ENCODE measurements at places on chromosomes 11 and 22.

DNA sequence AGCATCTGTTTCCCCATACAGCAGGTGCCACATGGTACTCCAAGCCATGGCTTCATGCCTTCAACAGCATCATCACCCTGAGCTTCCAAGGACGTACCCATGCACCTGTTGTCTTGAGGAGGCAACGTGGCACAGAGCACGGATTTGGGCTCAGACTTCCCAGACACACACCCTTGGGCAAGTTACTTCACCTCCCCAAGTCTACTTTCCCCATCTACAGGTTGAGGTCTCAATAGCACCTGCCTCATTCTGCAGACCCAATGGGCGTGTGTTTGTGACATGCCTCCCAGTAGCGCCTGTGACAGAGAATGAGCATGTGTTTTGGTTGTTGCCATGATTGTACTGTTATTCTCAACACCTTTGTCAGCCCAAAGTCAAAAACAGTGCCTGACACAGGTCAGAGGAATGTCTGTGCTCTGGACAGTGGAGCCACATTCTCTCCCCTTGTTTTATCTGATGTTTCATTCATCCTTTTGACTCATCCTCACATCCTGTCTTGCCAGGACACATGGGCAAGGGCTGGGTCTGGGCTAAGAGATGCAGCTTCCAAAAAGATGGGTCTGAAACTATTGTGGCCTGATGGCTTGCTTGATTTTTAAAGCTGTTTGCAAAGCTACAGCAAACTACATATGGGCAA is 53.4 kb upstream of the CCND1 start:
- DNase-seq: peak; percentile 93

GRCh38 chr22:44597616-44598015 is 99.6 kb upstream of the RTL6 start:
- peak; percentile 25 for DNase-seq

DNA sequence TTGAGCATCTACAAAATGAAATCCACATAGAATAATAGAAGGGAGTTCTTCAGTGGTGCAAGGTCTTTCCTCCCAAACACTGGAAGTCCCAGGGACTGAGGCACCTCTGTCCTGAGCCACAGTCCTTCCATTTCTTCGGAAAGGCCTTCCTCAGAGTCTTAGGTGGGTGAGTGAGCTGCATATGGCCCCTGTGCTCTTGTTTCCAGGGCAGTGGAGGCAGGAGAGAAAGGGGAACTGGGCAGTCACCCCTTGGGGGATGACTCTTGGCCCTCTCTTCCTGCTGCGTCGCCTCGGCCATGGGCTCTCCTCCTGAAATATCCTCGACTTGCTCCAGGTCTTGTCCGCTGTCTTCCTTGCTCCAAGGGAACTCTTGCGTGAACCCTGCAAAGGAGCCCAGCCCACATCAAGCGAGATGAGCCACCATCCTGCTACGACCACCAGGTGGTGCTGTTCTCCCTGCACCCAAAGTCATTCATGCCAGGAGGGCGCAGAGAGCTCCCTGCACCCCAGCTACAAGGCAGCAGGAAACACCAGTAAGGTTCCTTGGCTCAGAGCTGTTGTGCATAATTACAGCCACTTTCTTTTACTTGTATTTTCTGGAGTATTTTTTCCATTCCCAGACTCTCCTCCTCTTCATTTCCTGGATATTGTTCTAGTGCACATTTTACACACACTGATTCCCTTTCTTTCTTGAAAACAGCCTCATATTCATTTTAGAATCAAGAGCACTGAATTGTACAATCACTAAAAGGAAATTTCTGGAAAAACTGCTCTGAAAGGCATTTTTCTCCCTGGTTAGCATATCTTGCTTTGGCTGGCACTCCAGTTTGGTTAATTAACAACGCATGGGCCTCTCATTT is 397.8 kb downstream of the OPCML start:
- peak; percentile 29 for DNase-seq

DNA sequence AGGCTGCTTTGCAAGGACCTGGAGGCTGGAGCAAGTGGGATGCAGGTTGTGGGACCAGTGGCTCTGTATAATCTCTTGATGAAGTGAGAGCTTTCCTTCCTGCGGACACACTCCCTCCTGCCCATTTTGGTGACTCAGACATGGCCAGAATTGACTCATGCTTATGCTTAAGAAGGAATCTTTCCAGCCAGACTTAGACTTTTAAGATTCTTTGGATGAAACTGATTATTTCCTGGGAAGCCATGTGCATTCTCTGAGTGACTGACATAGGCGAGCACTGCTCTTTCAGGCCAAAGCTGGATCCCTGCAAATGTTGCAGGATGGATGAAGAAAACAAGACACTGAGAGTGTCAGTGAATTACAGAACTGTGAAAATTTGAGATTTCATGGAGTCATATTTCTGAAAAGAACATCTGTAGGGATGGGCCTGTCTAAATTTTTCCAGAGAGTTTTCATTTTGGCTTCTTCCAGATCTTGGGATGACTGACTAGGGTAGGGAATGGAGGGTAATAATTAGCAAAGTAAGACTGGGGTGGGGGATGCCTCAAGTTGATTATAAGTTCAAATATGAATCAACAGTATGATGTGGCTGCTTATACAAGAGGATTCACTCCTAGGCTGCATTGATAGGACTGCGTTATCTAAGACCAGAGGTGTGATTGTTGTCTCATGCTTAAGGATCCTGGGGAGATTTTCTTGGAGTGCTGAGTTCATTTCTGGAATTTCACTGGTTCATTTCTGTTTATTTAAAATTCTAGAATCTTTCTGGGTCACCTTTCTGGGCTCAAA is 195.8 kb downstream of the HIPK3 start:
- peak; percentile 95 for DNase-seq
